ENCODE measurements at places on chromosomes 1 and 21. TPM values are rescaled to one million over a fixed set of nuclear protein-coding genes. Genes with fewer than 3 reads are reported as not detected.

- DNase-seq: peak; percentile 27
These were observed 17.9 kb upstream of the ETV3 start for GRCh38 chr1:157156058-157156541.

DNA sequence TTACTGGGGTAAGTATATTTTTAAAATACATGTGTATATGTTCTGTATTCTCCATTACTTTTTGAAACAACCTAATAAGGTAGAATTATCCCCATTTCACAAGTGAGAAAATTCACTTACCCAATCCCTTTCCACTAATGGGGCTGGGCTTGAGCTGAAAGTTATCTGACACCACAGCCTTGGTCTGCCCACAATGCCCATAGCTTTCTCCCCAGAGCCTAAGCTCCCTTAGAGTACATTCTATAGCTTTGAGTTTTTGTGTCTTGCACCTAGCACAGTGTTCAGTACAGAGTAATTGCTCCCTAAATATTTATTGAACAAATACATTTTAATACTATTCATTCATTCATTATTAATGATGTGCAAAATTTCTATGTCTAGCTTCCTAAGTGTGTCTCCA, 152.7 kb upstream of the RUNX1 start:
- no peak for DNase-seq

- DNase-seq: no peak
These were observed 505 bp downstream of the LMOD1 start for GRCh38 chr1:201945863-201946223.

- no peak for DNase-seq
These were observed 31.2 kb downstream of the LRRC38 start for GRCh38 chr1:13482600-13482999.

DNA sequence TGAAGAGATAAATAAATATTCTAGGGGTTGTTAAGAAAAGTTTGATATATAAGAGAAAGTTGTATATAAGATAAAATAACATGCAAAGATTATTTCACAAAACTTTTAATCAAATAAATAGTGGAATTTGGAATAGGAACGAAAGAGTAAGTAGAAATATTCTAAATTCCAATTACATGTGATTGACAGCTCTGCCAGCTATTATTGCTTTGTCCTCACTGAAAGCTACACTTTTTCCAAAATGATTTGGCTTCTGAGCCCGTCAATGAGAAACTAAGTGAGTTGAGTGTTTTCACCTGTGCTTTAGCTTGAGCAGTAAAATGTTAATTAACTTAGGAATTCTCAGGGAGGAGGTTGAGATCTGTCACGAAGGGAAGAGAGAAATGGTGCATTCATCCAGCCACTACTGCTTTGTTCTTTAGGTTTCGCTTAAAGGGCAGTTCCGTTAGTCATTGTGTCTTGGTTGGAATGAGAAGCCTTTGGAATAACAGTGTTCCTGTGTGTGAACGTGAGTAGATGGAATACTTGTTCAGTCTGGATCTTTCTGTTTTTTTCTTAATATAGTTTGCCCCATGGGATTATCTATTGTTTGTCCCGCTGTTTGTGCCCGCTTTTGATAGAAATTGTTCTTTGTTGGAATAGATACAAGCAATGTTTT, 63.3 kb upstream of the CR1L start:
- DNase-seq: no peak

DNA sequence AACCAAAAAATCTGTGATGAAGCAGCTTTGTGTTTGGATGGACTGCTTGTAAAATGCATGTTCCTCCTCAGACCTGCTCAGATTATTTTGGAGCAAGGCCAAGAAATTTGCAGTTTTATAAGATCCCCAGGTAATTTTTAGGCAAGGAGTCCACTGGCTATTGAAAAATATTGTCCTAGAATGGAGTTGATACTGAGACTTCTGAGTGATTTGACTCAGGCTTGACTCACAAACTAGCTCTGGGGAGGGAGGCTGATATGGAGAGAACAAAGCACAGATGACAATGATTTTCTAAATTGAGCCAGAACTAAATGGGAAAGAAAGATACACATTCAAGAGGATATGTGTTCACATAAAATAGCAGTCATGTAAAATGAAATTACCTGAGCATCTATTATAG, 36.7 kb downstream of the AGL start:
- peak; percentile 33 for DNase-seq

GRCh38 chr1:219247441-219247840, 73.8 kb downstream of the LYPLAL1 start:
- DNase-seq: no peak

- DNase-seq: no peak
These were observed 19.8 kb upstream of the SARS1 start for GRCh38 chr1:109193653-109194590.

DNA sequence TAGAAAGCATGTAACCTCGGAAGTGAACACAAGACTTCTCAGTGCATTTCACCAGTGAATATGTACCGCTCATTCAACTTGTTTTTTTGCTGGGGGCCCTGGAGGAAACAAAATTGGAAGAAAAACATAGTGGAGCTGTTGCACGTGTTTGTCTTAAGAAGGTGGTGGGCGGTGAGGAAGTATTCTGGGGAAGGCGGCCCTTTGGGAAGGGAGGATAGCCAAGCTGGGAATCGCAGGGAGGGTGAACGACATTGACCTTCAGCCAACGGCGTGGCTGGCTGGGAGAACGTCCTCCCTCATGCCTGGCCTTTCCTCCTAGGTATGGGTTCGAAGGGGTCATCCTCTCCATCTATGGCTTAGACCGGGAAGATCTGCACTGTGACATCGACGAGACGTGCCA, 19.4 kb downstream of the TFF3 start:
- no peak for DNase-seq

DNA sequence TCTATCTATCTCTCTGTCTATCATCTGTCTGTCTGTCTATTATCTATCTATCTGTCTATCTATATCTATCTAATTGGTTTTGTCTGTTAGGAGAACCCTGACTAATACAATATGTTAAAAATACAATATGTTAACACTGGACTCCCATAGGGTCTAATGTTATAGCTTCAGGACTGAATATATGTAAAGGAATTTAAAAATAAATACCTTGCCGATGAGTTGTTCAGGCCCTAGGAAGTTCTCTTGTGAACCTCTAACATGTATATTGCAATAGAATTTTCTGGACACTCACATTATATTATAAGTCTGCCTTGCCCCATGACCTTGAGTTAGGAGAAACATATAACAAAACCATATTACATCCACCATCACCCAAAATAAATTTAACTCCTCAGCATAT, 900.6 kb downstream of the NCAM2 start:
- no peak for DNase-seq

Gene CR1L
- not detected for total RNA-seq

Gene OR2M7
- not detected for total RNA-seq

Gene B3GALT2
- not detected for total RNA-seq

Gene KRTCAP2
- total RNA-seq: 62.7 TPM

Gene DDI2
- 29.7 TPM for total RNA-seq
